ENCODE measurements at places on chromosomes 5 and 9.

- no peak for DNase-seq
Measured at GRCh38 chr5:137034213-137034612, 464.9 kb downstream of the SPOCK1 start.

DNA sequence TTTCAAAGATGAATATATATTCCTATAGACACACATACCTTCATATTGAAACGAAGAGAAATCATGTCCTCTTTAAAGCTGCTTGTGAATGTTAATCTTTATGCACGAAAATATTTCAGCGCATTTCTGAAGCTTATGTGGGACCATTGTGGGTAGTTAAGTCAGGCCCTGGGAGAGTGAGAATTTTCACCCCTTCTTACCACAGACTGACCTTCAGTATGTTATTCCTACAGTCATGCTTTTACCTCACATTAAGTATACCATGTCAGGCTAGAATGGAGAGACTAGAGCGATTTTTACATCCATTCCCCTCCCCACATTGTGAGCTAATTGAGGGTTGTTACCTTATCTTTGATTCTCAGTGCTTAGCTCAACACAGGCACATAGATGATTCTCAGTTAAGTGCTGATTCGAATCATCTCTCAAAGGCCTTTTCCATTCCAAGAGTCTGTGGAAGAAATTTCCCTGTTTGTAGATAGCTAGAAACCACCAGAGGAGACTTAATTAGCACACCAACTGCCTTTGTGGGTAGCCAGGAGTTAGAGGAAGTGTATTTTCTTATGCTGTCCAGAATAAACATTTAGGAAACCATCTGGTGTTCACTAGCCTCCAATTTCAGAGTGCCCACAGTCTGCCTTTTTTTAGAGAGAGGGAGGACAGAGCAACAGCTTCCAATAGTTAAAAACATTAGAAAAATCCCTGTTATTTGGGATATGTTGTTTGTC, 110.5 kb downstream of the MEGF10 start:
- no peak for DNase-seq

DNA sequence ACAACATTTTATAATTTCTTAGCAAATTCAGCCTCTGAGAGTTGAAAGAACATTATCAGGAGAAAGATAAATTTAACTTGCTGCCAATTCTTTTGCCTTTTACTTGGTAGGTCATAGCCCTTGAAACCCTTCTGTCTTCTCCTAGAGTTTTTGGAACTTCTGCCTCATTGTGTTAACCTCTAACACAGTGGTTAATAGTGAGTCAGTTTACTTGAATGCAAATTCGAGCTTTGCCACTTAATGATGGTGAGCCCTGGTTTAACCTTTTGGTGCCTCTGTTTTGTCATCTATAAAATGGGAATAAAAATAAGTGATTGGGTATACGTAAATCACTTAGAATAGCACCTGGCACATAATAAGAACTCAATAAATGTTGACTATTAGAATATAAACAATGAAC, 1.8 kb upstream of the INIP start:
- no peak for DNase-seq

DNA sequence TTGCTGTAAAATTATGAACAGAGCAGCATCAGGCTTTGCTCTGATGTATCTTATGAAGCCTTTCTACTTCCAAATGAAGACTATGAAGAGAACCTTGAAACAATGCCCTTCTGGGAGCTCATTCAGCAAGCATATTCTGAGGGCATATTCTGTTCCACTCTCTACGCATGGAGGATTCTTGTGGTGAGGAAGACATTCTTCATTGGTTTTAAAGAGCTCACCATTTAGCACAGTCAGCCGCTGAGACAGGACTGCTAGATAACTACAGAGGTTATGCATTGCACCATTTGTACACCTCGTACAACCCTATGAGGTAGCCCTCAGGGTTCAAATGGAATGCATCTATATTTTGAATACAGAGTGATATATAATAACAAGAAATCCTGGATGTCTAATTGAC, 61.0 kb downstream of the INVS start:
- no peak for DNase-seq

DNA sequence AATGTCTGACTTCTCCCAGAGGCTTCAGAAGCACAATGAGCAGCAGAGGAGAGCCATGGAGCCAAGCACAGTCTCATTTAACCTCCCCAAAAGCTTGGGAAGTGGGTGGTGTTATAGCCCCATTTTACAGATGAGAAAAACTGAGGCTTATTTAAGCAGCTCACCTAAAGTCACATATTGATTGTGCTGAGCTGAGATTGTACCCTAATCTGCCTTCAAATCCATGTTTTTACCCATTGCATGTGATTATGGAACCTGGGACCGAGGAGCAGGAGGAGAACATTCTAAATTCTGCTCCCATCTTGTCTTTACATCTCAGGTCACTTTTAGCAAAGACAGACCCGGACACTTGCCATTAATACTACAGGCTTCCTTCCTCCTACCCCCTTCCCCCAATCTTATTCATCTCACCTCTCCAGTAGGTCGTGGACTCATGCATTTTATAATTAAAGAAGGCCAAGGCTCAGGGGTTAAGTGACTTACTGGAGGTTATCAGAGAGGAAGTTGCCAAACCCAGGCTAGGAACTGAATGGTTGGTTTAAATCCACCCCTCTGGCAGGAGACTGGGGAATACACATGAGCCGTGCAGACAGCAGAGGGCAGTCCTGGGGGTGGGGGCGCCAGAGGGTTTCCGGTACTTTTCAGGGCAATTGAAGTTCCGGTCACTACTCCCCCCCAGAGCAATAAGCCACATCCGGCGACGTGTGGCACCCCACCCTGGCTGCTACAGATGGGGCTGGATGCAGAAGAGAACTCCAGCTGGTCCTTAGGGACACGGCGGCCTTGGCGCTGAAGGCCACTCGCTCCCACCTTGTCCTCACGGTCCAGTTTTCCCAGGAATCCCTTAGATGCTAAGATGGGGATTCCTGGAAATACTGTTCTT, 51.0 kb upstream of the IL17B start:
- no peak for DNase-seq

DNA sequence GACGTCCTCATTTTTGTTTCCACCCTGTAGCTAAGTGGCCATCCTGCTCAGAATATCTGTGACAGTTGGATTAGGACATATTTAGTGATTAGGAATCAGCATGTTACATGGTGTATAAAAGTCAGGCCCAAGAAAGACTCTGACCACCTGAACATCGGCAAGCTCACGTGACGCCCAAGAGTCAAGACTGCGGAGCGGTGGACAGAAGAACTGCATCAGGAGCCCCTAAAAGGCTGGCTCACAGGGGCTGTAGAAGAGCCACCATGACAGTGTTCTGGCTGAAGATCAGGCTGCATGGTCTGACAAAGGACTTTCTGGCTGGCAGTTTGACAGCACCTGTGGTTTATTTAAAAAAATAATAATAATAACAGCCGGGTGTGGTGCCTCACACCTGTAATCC, 185.3 kb downstream of the AUH start:
- DNase-seq: no peak

GRCh38 chr9:29150606-29151005, 1577.3 kb upstream of the C9orf72 start:
- DNase-seq: no peak

DNA sequence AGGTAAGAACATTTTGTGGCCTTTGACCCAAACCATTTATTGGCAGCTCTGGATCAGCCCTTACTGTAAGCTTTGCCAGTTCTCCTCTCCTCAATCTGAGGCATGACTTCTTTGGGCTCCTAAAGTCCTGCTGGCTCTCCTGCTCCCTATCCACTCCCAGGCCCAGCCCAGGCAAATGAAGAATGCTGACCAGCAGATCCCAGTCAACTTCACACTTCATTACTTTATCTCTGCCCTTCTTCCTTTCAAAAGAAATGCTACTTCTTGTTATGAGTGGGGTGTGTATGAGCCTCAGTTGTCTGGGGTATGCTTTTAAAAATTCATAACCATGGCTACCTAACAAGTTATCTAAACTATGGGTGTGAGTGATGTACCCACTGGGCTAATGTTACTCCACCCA, 479.6 kb downstream of the ACTL7B start:
- no peak for DNase-seq

GRCh38 chr5:140319833-140320232, 16.9 kb upstream of the PFDN1 start:
- DNase-seq: no peak

DNA sequence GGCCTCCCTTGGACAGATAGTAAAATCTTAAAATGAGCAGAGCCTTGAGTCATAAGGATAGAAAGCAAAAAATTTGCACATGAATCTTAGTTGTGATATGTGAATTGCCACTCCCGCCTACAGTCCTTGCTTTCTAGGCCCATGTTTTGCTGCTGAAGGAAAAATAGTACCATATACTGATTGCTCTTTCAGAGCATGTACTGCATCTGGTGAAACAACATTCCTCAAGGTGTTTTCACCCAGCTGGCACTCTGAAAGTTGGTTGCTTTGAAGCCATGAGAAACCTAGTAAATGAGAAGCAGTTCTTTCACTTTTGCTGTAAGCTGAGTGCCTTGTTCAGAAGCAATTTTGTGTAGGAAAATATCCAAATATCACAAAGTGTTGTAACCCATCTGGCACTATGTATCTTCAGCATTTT, 10.3 kb downstream of the CDC37L1 start:
- DNase-seq: no peak

- DNase-seq: no peak
Measured at GRCh38 chr5:159906943-159907342, 9.3 kb upstream of the ADRA1B start.

- no peak for DNase-seq
Measured at GRCh38 chr5:52846182-52846842, 58.6 kb downstream of the ITGA1 start.

DNA sequence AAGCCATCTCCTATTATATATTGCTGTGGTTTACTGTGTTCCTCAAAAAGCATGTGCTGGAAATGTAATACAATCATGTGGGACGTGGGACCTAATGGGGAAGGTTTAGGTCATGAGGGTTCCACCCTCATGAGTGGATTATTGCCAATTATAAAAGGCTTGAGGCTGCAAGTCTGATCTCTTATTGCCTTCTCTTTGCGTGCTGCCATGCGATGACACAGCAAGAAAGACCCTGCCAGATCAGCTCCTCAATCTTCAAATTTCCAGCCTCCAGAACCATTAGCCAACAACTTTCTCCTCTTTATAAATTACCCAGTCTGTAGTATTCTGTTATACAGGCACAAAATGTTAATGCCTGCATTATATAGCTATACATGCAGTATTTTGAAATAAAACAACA, 45.4 kb downstream of the MARCHF11 start:
- no peak for DNase-seq

DNA sequence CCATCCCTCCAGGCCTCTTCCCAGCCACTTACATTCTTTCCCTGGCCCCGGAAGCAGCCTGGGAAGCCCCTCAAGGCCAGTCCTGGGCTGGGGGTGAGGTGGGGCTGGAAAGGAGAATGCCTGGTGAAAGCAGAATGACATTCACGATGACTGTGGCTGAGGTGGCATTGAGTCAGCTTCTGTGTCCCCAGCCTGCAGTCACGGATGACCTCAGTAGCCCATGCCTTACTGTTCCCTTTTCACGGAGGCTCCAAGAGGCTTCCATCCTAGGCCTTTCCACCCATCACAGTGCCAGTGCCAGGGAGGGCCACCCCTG, 2.7 kb downstream of the PRDM12 start:
- no peak for DNase-seq
